ENCODE measurements at places on chromosomes 3 and 15. TPM values are rescaled to one million over a fixed set of nuclear protein-coding genes. Genes with fewer than 3 reads are reported as not detected.
A peak's percentile ranks its signal among the peaks of the same experiment; 100 is the strongest.

DNA sequence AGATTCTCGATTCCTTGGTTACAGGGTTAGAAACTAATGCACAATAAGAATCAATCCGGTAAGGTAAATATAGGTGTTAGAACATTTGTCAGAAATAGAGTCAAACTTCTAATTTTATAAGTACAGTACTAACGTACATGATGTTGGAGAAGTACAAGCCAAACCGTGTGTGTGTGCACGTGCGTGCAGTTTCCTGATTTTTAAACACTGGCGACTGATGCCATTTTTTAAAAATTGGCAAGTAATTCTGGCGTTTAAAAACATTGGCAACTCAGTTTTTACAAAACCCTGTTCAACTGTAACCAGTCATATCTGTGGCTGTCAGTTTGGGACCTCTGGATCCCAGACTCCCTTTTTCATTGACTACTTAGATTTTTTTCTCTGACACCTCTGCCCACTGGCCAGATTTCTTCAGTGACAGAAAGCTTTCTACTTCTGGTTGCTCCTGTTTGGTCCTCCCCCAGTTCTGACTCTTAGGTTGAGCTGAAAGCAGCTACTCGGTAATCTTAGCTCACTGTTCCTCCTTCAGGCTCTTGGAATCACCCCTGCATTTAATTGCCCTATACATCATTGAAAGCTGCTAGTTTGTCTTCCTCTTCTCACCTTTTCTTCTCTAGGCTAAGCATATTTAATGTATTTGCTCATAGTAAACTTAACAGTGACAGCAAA lies 843 bp downstream of the ATG7 start:
- H3K4me3 ChIP-seq, result peak overlapping the region; percentile 82
- no peaks in the 10 kb centered on the region for H3K27me3 ChIP-seq
- H3K36me3 ChIP-seq, result no peaks in the 10 kb centered on the region
- peak overlapping the region; percentile 84 for H3K27ac ChIP-seq
- no peak for DNase-seq
- H3K4me1 ChIP-seq, result peaks cover 24% of the 10 kb centered on the region

GRCh38 chr15:54033356-54033860 lies 55.2 kb downstream of the UNC13C start:
- H3K27me3 ChIP-seq, result no peaks in the 10 kb centered on the region
- H3K4me1 ChIP-seq, result peaks cover 6% of the 10 kb centered on the region
- no peak for DNase-seq
- no peaks in the 10 kb centered on the region for H3K36me3 ChIP-seq
- no peak overlapping the region for H3K4me3 ChIP-seq

GRCh38 chr3:55434789-55435188 lies 52.3 kb downstream of the WNT5A start:
- H3K4me3 ChIP-seq, result no peak overlapping the region
- no peaks in the 10 kb centered on the region for H3K27me3 ChIP-seq
- no peak overlapping the region for H3K27ac ChIP-seq
- H3K36me3 ChIP-seq, result no peaks in the 10 kb centered on the region
- DNase-seq, result peak; percentile 60

DNA sequence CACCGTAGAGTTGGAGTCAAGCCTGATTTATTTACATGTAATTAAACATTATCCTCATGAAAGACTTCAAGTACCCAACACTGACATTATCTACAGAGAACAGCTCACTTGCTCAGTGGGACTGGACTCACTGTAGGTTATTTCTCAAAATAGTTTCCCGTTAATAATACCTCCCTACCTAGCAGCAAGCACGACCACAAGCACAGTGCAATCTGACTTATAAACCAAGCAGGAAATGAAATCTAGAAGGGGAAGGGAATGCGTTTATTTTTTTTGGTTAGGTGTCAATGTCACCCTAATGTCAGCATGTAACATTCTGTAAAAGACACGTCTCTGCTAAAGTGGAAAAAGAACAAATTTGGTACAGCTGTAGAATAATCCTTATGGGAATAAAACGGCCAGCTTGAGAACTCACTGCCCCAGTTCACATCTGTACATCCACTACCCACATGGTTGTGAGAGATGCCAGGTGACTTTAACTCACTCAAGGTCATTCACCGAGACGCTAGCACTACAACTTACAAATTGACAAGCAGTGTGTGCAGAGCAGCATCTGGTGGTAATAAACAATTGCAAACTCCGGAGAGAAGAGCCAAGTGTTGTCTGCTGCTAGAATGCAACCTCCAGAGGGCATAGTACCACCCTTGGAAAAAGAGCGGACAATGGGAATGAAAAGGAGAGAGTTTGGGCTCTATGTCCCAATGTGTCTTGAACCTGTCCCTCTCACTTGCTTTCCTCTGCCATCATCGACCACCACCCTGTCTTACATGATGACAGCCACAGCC lies 242.5 kb downstream of the CADPS start:
- DNase-seq, result no peak
- H3K4me3 ChIP-seq, result no peak overlapping the region
- H3K36me3 ChIP-seq, result no peaks in the 10 kb centered on the region

DNA sequence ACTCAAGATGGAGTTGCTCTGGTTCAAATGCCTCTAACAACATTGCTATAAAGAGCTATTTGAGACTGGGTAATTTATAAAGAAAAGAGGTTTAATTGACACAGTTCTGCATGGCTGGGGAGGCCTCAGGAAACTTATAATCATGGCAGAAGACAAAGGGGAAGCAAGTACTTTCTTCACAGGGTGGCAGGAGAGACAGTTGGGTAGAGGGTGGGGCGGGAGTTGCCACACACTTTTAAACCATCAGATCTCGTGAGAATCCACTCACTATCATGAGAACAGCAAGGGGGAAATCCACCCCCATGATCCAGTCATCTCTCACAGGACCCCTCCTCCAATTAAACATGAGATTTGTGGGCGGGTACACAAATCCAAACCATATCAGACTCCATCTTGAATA lies 30.7 kb downstream of the MAP2K5 start:
- no peaks in the 10 kb centered on the region for H3K36me3 ChIP-seq
- no peaks in the 10 kb centered on the region for H3K4me1 ChIP-seq
- no peaks in the 10 kb centered on the region for H3K27me3 ChIP-seq
- H3K4me3 ChIP-seq, result no peak overlapping the region

- no peak overlapping the region for H3K27ac ChIP-seq
Measured at GRCh38 chr3:182092662-182093262, 381.0 kb downstream of the SOX2 start.

- peaks cover 4% of the 10 kb centered on the region for H3K4me1 ChIP-seq
- no peak overlapping the region for H3K4me3 ChIP-seq
- peaks cover 42% of the 10 kb centered on the region for H3K27me3 ChIP-seq
Measured at GRCh38 chr3:127216415-127217261, 23.7 kb downstream of the PRR23E start.

GRCh38 chr3:88225326-88226008 lies 75.7 kb downstream of the C3orf38 start:
- H3K4me1 ChIP-seq, result no peaks in the 10 kb centered on the region
- no peak overlapping the region for H3K27ac ChIP-seq
- no peaks in the 10 kb centered on the region for H3K36me3 ChIP-seq
- DNase-seq, result no peak
- H3K27me3 ChIP-seq, result no peaks in the 10 kb centered on the region

GRCh38 chr3:14440168-14440518 lies 37.7 kb downstream of the SLC6A6 start:
- H3K4me3 ChIP-seq, result no peak overlapping the region
- peaks cover 53% of the 10 kb centered on the region for H3K4me1 ChIP-seq
- H3K27ac ChIP-seq, result no peak overlapping the region
- no peaks in the 10 kb centered on the region for H3K27me3 ChIP-seq
- no peak for DNase-seq

- no peak for DNase-seq
- no peak overlapping the region for H3K4me3 ChIP-seq
- H3K27ac ChIP-seq, result no peak overlapping the region
- H3K4me1 ChIP-seq, result peaks cover 29% of the 10 kb centered on the region
Measured at GRCh38 chr15:92614301-92614700, 41.3 kb downstream of the FAM174B start.

DNA sequence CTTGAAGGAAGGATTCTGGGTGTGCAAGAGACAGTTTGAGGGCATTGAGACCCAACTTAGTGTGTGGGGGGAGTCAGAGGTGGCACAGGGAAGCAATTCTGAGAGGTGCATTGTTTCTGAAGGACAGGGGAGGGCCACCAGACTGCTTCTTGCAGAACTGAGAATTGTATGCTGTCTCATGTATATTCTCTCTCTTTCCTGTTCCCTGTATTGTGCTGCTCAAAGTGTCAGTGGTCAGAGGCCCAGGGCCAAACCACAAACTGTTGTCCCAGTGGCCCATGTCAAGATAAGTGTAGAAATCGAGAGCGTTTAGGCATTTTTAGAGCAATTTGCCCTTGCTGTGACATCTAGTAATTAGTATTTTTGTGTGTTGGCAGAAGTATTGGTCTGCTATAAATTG lies 567.1 kb downstream of the EDEM1 start:
- DNase-seq, result no peak
- no peaks in the 10 kb centered on the region for H3K27me3 ChIP-seq
- no peaks in the 10 kb centered on the region for H3K4me1 ChIP-seq

- no peak overlapping the region for H3K4me3 ChIP-seq
- H3K36me3 ChIP-seq, result no peaks in the 10 kb centered on the region
- H3K27me3 ChIP-seq, result no peaks in the 10 kb centered on the region
- no peak for DNase-seq
Measured at GRCh38 chr15:94001255-94001801, 230.0 kb upstream of the MCTP2 start.

The CAMK2N2 gene
- total RNA-seq, result not detected

The EHHADH gene
- 2.1 TPM for total RNA-seq

The GCNT3 gene
- total RNA-seq, result not detected

The CPNE9 gene
- total RNA-seq, result not detected
